ENCODE measurements at places on chromosomes 1 and 21.

DNA sequence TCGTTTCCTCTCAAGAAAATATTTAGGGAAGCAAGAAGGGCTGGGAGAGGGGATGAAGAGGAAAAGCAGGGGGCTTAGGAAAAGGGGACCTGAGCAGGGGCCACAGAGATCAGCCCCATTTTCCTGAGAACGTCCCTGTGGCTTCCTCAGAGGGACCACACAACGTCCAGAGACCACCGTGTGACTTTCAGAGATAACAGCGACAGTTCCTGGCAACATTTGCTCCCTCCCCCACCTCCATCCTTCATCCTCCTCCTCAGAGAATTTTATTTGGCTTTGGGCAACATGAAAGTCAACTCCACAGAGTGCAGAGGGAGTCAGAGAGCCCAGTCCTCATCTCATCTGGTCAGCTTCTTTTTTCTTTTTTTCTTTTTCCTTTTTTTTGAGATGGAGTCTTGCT lies 50.9 kb downstream of the RUNX1 start:
- no peak for DNase-seq

GRCh38 chr1:22739648-22740385 lies 29.2 kb downstream of the EPHB2 start:
- peak; percentile 37 for DNase-seq

- no peak for DNase-seq
These were observed 70.3 kb downstream of the GALNT2 start for GRCh38 chr1:230137337-230137815.

DNA sequence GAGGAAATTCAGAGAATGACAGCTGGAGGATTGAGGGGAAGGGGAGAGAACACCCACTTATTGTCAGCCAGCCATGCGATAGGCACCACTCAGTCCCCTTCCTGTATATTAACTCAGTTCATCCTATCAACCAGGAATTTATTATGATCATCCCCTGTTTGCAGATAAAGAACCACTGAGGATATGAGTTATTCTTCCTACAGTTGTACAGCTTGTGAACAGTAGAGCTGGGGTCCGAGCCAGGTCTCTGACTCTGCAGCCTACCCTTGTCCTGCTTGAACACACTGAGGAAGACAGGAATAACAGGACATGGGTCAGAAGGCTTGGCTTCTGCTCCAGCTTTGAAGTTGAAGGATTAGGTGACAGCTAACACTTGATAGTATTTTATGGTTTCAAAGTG lies 42.0 kb upstream of the SCMH1 start:
- DNase-seq: no peak

DNA sequence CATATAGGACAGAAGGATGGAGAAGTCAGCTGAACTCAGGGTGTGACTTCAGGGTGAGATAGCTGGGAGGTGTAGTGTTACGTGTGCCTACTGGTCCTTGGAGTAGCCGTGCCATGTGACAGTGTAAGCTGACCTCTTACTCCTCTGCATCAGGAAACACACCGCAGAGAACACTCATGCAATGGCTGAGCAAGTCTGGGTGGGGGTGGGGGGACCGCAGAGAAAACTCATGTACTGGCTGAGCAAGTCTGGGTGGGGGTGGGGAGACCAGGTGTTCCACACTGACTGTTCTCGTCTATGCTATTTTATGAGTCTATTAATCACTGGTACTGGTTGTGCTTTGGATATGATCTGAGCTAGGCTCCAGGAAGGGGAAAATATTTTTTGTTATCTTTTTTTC lies 233.1 kb downstream of the PAPPA2 start:
- DNase-seq: no peak

DNA sequence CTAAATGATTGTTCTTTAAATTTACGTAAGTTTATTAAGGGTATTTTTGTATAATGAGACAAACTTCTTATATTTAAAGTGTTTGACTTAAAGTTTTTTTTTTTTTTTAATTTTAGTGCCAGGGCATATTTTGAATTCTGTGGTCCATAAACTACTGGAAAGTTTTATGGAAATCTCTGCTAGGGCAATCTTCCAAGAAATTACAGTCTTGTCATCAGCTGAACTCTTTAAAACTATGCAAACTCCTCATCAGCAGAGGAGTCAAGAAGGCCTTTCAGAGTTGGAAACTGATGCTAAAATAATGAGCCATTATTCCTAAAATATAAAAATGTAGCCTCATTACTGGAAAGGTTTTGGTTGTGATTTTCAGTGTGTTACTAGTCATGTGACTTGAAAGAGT lies 1201.9 kb downstream of the BRINP3 start:
- no peak for DNase-seq

GRCh38 chr1:91120421-91120820 lies 98.6 kb upstream of the ZNF644 start:
- DNase-seq: no peak

DNA sequence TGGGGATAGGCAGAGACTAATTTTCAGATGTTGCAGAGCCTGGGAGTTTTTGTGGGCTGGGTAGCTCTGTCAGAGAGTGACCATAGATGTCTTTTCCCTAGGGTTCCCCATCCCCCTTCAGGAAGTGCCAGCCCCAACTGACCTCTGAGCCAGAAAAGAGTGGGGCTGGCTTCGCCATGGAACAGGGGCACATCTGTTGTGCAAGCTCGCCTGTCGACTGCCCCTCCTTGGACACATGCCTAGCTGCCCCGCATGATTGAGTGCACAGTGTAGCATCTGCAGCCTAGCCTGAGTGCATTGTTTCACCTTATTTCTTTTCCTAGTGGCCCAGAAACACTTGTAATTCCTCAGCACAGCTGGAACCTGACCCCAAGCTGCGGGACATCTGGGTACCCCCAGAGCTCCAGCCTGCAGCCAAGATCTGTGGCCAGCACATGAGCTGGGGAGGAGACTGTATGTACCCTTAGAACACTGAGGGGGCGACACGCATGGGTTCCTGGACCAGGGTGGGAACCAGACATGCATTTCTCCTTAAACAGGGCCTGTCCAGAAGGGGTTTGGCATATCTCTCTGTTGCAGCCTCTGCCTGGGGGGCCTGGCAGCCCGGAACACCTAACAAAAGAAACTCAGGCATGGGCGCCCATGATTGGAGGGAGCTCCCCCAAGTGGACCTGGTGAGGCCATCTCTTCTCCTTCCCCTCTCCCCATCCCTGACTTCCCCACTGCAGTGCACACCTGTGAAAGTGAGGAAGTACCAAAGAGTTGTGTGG lies 55.2 kb downstream of the SYT14 start:
- no peak for DNase-seq

All from lower leg skin (tissue), 4 donors.